ENCODE measurements at places on chromosomes 2 and 18. TPM values are rescaled to one million over a fixed set of nuclear protein-coding genes. Genes with fewer than 3 reads are reported as not detected.

GNLY gene
- not detected for total RNA-seq

EMX1 gene
- total RNA-seq, result not detected

KIDINS220 gene
- total RNA-seq, result 41.8 TPM

L3MBTL4 gene
- not detected for total RNA-seq

RFTN2 gene
- not detected for total RNA-seq

GYPC gene
- not detected for total RNA-seq

TEX44 gene
- not detected for total RNA-seq

SERPINB12 gene
- not detected for total RNA-seq

ARHGEF33 gene
- 0.07 TPM for total RNA-seq

CFC1 gene
- not detected for total RNA-seq

ALPG gene
- total RNA-seq, result not detected

PECR gene
- total RNA-seq, result 8.3 TPM

APOB gene
- total RNA-seq, result not detected

NPHP1 gene
- total RNA-seq, result 3.1 TPM

OBSL1 gene
- total RNA-seq, result 29.0 TPM

FIGLA gene
- total RNA-seq, result not detected

UBXN4 gene
- total RNA-seq, result 101 TPM

OTX1 gene
- total RNA-seq, result 1.4 TPM

DSG1 gene
- not detected for total RNA-seq

HOXD3 gene
- not detected for total RNA-seq

POTEJ gene
- not detected for total RNA-seq

Data from MCF 10A (cell line).